ENCODE measurements at places on chromosomes 4 and X. TPM values are rescaled to one million over a fixed set of nuclear protein-coding genes. Genes with fewer than 3 reads are reported as not detected.

TMSB15C gene
- 0.22 TPM for total RNA-seq

BBS12 gene
- 2.2 TPM for total RNA-seq

PDCL2 gene
- total RNA-seq: not detected

PSAPL1 gene
- total RNA-seq: 0.38 TPM

NSUN7 gene
- 0.39 TPM for total RNA-seq

AREG gene
- total RNA-seq: 23.9 TPM

RTL3 gene
- total RNA-seq: 0.16 TPM

ESX1 gene
- 0.06 TPM for total RNA-seq

TAF7L gene
- 0.05 TPM for total RNA-seq

LIN54 gene
- 6.2 TPM for total RNA-seq

MAGEB2 gene
- total RNA-seq: not detected

PDE6B gene
- not detected for total RNA-seq

All from A549 treated with dexamethasone at 1 μM for 4 hours (cell line).